Cardiac septum (tissue), 1 donor: ENCODE measurements at places on chromosomes 2 and 18. TPM values are rescaled to one million over a fixed set of nuclear protein-coding genes. Genes with fewer than 3 reads are reported as not detected.

PROM2 gene
- 0.83 TPM for total RNA-seq

DNER gene
- total RNA-seq, result 1.00 TPM

C2orf15 gene
- total RNA-seq, result not detected

PAX8 gene
- total RNA-seq, result 0.35 TPM

PCARE gene
- total RNA-seq, result 0.11 TPM

RAB6D gene
- total RNA-seq, result 0.16 TPM

ABCG5 gene
- total RNA-seq, result not detected

SLC38A11 gene
- 0.51 TPM for total RNA-seq

RAB6C gene
- total RNA-seq, result not detected

ABCG8 gene
- not detected for total RNA-seq

CCDC150 gene
- total RNA-seq, result 1.5 TPM

TRABD2A gene
- total RNA-seq, result 0.54 TPM

UGT1A4 gene
- total RNA-seq, result not detected

GRCh38 chr2:15765686-15766302 lies 174.1 kb downstream of the DDX1 start:
- DNase-seq, result no peak

- DNase-seq, result no peak
These were observed 53.7 kb upstream of the TANC1 start for GRCh38 chr2:158914731-158915130.

DNA sequence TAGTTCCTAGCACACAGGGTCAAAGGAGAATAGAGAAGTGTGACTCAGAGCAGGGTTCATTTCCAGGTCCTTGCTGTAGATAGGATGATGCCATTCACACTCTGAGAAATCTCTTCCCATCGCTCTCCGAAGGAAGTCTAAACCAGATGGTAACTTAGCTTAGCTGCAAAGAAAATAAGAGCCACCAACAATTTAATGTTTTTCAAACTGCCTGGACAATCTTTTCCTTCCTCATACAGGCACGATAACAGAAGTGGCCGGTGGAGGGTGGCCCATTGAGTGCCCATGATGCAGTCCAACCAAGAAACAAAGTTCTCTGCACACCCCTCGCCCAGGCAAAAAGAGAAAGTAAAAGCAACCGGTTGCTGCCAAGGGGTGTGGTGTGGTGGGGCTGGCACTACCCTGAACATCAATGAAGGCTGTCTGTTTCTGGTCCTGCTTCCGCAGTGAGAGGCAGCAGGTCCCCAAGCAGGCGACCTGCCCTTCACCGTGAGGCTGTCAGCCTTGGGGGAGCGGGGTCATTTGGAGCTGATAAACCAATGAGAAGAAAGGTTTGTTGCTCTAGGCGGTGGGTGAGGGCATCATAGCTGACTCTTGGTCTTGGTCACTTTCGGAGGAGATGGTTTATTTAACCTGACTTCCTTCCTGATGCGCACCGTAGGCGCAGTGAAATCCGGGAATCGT lies 105.6 kb upstream of the CD302 start:
- DNase-seq, result no peak

DNA sequence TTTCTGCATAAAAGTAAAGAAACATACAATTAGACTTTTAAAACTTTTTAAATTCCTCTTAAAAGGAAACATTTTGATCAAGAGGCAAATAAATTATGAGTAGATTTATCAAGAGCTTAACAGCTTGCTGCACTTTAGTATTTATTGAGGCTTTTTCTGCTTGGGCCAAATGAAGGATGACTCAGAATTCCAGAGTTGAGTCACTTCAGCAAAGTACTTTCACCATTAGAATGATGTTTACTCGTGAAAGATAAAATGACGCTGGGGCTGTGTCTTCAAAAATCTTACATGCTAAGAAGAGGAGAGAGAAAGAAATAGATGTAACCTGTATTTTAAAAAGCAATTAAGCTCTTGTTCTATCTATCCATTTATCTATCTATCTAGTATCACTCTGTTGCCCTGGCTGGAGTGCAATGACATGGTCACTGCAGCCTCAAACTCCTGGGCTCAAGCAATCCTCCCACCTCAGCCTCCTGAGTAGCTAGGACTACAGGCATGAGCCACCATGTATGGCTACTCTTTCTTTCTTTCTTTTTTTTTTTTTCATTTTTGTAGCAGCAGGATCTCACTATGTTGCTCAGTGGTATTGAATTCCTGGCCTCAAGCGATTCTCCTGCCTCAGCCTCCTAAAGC lies 75.3 kb upstream of the RIOK3 start:
- no peak for DNase-seq

GRCh38 chr2:119731983-119732382 lies 27.7 kb upstream of the PTPN4 start:
- no peak for DNase-seq

- no peak for DNase-seq
These were observed 91.0 kb downstream of the CTIF start for GRCh38 chr18:48629730-48630324.

DNA sequence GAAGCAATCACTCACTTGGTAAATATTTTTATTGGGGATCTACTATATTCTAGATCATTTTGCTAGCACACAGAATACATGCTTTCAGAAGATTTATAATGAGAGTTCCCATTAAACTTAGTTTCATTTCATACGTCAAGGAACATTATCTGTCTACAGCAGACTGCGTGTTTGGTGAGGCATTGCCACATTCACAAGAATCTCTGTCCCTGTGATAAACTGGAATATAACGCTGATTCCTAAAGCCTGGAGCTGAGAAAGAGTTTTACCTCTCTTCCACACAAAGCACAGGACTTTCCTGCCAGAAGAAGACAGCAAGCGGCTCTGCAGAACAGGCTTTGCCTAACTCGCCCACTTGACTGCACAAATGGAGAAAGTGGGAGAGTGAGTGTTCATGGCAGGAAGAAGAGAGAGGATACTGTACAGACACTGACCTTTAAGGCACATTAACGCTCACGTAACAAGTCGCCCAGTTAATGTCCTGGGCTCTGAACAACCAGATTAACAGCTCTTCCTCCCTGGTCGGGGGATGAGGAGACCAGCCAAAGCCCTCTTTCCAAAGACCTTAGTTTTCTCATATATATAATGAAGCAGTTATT lies 356.2 kb downstream of the GPD2 start:
- no peak for DNase-seq

GRCh38 chr18:79381811-79382311 lies 13.9 kb upstream of the NFATC1 start:
- no peak for DNase-seq

- DNase-seq, result no peak
These were observed 3.1 kb downstream of the EGR4 start for GRCh38 chr2:73290049-73290839.

DNA sequence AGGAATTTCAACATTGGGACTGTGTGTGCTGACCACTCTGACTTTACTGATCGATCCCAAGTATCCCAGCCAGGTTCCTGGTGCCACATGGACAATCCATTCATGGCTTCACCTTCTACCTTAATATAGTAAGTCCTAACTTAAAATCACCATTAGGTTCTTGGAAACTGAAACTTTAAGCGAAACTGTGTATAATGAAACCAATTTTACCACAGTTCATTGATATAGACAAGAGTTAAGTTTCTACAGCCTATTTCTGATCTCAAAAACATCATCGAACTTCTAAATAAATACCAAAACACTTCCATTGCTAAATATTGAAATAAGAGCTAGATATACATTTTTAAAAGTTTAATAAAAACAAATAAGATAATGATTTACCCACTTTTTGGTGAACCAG lies 4.4 kb upstream of the EXOC6B start:
- DNase-seq, result no peak

DNA sequence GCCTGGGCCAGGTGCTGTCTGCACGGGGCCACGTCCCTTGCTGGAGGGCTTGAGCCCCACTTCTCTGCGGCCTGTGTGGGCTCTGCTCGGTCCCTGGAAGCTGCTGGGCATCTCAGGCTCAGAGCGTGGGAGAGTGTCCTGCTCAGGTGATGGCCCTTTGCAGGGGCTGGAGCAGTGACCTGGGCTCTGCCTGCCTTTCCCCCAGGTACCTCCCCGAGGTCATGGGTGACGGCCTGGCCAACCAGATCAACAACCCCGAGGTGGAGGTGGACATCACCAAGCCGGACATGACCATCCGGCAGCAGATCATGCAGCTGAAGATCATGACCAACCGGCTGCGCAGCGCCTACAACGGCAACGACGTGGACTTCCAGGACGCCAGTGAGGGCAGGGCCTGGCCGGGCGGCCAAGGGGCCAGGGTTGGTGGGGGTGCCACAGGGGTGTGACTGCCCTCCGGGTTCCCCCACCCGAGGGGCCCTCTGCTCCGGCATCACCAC lies 29.9 kb downstream of the GPC1 start:
- DNase-seq, result peak; percentile 73

DNA sequence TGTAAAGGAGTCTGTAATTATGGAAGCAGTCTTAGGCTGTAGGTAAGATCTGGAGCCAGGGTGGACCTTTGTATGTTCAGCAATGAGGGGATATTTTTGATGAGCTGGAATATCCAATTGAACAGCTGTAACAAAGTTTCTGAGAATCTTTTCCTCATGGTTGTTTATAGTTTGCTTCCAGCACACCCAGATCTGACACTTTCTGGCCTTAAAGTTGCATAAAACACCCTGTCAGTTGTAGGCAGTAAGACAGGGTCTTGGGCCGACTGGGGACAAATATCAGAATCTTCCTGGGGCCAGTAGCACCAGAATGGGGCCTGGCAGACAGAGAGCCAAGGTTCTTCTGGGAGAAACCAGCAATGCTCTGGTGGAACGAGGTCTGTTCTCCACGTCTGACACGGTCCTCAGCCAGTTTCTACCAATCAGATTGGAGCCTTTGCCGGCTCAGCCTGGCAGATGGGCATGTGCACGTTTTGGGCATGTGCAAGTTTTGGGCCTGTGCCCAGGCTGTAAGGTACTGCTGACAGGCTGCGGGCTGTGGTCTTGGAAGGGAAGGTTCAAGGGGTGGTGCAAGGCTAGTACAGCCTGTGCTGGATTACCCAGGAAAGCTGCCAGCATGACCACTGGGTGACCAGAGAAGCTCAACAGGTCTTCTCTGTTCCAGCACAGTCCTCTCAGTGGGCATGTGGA lies 89.8 kb downstream of the PRKCE start:
- no peak for DNase-seq

- DNase-seq, result no peak
These were observed 42.7 kb upstream of the IL1RL1 start for GRCh38 chr2:102268510-102269199.

- DNase-seq, result no peak
These were observed 8.8 kb downstream of the GKN2 start for GRCh38 chr2:68943581-68944568.

- DNase-seq, result peak; percentile 19
These were observed 125.3 kb downstream of the SH3RF3 start for GRCh38 chr2:109254174-109254904.

DNA sequence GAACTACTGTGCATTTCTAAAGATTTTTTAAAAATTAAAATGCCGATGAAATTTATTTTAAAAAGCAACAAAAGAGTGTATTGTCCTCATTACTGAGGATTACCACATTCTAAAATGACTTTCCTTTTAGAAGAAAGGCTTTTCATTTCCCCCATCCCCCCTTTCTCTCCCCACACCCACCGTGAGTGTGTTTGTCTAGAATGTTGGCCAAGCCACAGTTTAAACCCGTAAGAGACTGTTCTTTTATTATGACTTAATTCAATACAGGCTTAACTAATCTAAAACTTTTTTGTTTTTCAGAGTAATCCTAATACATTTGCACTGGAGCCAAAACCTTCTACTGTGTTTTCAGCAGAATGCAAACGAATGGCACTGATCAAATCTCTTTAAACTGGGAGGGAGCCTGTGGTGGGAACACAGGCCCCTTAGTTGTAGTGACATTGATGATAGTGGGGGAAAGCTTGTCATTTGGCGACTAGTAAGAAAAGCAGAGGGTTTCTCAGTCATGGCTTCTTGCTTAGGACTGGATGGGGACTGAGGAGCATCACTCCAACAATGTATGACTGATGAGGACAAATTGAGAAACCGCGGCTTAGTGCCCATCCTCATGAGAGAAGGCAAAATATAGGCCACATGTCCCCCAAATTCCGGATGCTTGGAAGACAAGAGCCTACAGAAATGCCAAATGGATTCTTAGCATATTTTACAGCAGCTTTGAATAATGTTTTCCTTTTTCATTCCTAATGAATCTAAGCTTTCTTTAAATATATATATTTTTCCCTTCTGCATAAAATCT lies 154.0 kb upstream of the SMIM21 start:
- DNase-seq, result no peak

GRCh38 chr2:96336104-96336775 lies 674 bp downstream of the NCAPH start:
- no peak for DNase-seq

DNA sequence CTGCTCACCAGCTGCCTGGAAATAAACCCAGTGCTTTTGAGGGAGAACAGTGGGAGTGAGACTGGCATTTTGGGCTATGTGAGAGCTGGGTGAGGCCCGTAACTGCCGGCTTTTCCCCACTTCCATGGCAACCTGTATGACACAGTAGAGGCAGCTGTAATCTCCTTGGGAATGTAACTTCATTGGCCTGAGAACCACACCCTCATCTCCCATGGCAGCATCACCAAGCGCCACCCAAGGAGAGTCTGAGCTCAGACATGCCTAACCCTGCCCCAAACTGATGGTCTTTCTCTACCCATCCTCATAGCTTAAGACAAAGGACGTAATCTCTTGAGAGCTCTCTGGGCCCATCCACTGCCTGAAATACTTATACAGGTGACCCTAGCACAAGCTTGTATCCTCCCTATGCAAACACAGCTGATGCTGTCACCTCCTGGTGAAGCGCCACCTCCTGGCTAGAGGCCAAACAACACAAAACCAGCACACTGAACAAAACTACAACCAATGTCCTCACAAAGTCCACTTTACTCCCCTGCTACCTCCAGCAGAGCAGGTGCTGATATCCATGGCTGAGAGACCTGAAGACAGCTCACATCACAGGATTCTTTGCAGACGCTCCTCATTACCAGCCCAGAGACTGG lies 763.4 kb upstream of the NRXN1 start:
- no peak for DNase-seq

- no peak for DNase-seq
These were observed 4.2 kb upstream of the OXER1 start for GRCh38 chr2:42767899-42768705.

DNA sequence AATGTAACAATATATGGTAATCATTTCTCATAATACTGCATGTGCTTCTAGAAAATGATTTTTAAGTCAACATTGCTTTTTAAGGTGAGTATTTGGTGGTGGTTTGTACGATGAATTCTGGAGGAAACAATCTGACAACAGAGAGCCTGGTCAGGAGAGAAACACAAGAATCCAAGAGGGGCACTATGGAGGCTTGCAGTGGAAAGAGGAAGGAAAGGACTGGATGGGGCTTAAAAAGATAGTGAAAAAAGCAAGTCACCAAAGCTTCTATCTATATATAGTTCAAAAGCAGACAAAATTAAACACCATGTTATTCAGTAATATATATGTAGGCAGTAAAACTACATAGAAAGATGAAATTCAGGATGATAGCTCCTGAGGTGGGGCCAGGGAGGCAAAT lies 109.4 kb upstream of the SERTAD2 start:
- no peak for DNase-seq
